WTC11 (cell line): ENCODE measurements at places on chromosomes 7 and 10.

GRCh38 chr7:116142374-116142773, 68.0 kb upstream of the TES start:
- no peak for DNase-seq

- no peak for DNase-seq
These were observed 248.9 kb downstream of the KIAA1217 start for GRCh38 chr10:24457661-24458318.

- DNase-seq, result peak; percentile 86
These were observed 45.4 kb upstream of the GRM3 start for GRCh38 chr7:86598311-86598710.

DNA sequence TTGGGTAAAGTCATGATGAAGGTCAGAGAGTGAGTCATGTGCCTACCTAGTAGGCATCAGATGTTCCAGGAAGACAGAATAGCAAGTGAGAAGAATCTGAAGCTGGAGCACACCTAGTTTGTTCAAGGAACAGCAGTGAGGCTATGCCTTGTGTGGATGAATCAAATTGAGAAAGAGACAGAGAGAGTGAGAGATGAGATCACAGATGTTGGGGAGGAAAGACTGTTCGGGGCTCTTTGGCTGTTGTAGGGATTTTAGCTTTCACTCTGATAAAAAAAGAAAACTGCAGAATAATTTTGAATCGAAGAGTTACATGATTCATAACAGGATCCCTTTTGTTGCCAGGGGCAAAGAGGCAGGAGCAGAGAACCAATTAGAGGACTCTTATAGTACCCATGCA, 6.3 kb downstream of the LIPF start:
- no peak for DNase-seq

- DNase-seq, result no peak
These were observed 50.0 kb downstream of the MAGI2 start for GRCh38 chr7:79403451-79403850.

DNA sequence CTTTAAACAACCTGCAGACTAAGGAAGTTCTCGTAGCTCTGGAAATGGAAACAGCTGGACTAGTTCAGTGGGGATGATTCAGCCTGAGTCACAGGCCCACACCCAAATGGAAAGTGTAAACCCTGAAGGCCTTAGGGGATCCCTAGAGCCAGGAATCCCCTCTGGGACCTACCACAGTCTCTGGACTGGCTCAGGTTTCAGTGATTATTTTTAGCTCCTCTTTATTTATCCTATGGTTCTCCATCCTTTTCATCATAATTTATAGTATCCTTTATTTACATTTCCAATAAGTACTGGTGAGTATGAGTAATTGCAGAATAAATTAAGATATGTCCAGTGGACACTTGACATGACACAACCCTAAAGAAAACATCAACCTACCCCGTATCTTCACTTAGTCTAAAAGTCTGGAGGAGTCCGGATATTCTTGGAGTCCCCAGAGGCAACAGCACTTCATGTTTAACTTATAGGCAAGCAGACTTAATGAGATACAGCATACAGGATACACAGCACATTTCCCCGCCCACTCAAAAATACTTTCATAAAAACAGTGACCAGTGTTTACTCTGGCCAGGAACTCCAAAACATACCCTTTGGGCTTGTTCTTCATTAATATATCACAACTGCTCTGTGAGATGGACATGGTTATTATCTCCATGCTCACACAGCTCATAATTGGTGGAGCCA, 28.4 kb upstream of the SEMA3E start:
- DNase-seq, result no peak

- DNase-seq, result no peak
These were observed 271.4 kb downstream of the GALNT17 start for GRCh38 chr7:71403202-71403946.

DNA sequence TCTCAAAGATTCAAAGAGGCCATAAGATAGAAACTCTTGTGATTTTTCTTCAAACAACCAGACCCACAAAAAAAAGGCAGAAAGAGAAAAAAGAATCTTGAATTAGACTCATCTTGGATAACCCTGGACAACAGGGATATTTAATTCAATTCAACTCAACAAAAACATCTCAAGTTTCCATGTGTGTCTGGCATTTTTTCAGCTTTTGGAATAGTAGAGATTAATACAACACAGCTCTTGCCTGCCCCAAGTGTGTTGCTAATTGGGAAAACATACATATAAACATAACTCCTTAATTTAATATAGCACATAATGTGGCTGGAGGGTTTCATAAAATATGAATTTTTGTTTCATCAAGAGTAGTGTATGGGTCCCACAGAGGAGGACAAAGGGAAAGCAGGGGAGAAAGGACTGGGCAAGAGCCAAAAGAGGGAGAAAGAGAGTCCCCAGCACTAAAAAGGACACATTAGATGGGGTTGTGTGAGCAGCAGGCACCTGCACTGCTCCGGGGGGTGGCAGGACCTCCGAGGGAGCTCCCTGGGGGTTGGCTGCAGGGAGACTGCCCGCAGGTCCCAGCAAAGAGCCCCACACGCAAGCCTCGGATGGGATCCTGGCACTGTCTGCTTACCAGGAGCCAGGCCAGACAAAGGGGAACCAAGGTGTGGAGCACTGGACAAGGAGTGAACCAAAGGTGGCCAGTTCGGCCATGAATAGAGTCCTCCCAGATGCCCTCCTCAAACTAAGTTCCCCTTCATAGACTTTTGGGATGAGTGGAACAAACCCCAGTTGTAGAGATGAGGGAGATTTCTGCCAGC, 65.6 kb upstream of the TMEM72 start:
- DNase-seq, result no peak
